Endothelial cell (in vitro differentiated cells): ENCODE measurements at places on chromosomes 6 and 20. TPM values are rescaled to one million over a fixed set of nuclear protein-coding genes. Genes with fewer than 3 reads are reported as not detected.
A peak's percentile ranks its signal among the peaks of the same experiment; 100 is the strongest.

DNA sequence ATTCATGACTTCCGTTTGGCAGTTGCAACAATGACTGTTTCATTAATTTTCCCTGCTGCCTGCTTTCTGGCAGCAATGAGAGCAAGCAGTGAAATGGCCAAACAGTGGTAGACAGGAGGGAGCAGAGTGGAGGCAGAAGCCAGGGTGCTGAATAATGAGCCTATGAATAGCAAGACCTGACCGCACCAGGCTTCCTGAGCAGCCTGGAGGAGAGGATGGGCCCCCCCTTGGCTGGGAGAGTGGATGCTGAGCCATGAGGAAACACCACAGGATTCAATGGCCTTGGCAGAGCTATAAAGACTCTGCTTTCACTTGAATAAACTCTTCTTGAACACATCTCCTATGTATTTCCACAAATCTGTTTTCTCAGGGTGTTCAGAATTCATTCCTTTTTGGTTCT is 68.1 kb upstream of the SNRPB2 start:
- H3K36me3 ChIP-seq, result no peaks in the 10 kb centered on the region
- no peak overlapping the region for H3K27ac ChIP-seq
- no peak for DNase-seq
- H3K4me1 ChIP-seq, result no peaks in the 10 kb centered on the region
- peaks cover 5% of the 10 kb centered on the region for H3K27me3 ChIP-seq

- H3K27ac ChIP-seq, result no peak overlapping the region
- DNase-seq, result no peak
- H3K36me3 ChIP-seq, result no peaks in the 10 kb centered on the region
- no peak overlapping the region for H3K4me3 ChIP-seq
- H3K4me1 ChIP-seq, result peaks cover 10% of the 10 kb centered on the region
These were observed 104.1 kb downstream of the BCKDHB start for GRCh38 chr6:80210618-80211017.

- H3K4me1 ChIP-seq, result peaks cover 75% of the 10 kb centered on the region
- H3K36me3 ChIP-seq, result peaks cover 4% of the 10 kb centered on the region
- H3K27me3 ChIP-seq, result peaks cover 2% of the 10 kb centered on the region
- H3K27ac ChIP-seq, result peak overlapping the region; percentile 98
- DNase-seq, result no peak
- peak overlapping the region; percentile 86 for H3K4me3 ChIP-seq
These were observed 109.3 kb downstream of the IPCEF1 start for GRCh38 chr6:154247119-154247861.

GRCh38 chr20:58753267-58753921 is 60.8 kb downstream of the NPEPL1 start:
- no peak overlapping the region for H3K27ac ChIP-seq
- H3K36me3 ChIP-seq, result no peaks in the 10 kb centered on the region
- H3K4me3 ChIP-seq, result no peak overlapping the region

DNA sequence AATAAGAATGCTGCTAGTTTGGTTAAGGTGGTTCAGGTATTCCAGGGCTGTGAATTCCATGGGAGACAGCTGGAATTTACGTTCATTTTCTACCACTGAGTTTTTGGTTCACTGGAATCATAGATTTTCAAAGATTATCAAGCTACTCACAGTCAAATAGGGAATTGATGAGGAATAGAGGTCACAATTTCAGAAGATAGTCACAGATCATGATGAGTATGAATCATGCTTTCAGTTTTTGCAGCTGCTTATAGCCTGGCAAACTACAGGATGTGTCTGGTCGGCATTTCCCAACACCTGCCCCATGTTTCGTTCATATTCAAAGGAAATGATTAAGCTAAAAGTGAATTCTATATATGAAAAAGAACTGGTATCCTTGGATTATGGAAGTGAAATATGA is 58.7 kb downstream of the BCKDHB start:
- no peak overlapping the region for H3K4me3 ChIP-seq
- H3K4me1 ChIP-seq, result no peaks in the 10 kb centered on the region
- no peaks in the 10 kb centered on the region for H3K27me3 ChIP-seq

GRCh38 chr6:136628996-136629395 is 78.8 kb upstream of the MAP7 start:
- H3K4me3 ChIP-seq, result no peak overlapping the region
- DNase-seq, result no peak
- no peaks in the 10 kb centered on the region for H3K4me1 ChIP-seq
- H3K27me3 ChIP-seq, result peaks cover 2% of the 10 kb centered on the region

The ETV7 gene
- not detected for total RNA-seq

The C6orf132 gene
- total RNA-seq, result 0.87 TPM
